Prostate gland (tissue), 2 donors: ENCODE measurements at places on chromosomes 12 and 14. TPM values are rescaled to one million over a fixed set of nuclear protein-coding genes. Genes with fewer than 3 reads are reported as not detected.

DNA sequence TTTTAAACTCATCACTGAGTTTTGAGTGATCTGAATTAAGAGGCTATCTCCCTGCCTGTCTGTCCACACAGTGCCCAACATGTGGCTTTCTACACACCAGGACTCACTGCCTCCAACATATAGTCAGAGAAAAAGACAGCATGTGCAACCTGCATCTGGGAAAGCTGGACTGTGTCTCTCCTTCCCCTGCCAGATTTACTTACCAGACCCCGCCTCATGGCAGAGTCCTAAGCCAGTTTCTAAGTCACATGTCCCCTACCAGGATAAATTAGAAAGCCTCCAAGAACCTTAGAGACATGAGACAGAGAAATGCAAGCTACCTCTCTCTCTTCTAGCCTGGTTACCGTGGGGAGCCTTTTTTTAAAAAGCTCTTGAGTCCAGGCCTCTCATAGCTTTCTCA is 2.7 kb upstream of the HDAC7 start:
- DNase-seq: no peak

DNA sequence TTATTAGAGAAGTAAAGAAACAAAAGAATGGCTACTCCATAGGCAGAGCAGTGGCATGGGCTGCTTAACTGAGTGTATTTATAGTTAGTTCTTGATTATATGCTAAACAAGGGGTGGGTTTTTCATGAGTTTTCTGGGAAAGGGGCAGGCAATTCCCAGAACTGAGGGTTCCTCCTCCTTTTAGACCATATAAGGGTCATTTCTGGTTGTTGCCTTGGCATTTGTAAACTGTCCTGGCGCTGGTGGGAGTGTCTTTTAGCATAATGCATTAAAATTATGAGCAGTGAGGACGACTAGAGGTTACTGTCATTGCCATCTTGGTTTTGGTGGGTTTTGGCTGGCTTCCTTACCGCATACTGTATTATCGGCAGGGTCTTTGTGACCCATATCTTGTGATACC is 40.1 kb downstream of the CCDC60 start:
- DNase-seq: no peak

- no peak for DNase-seq
Measured at GRCh38 chr12:26118308-26118707, 6.5 kb downstream of the BHLHE41 start.

GRCh38 chr12:120069278-120069677 is 47.3 kb downstream of the RAB35 start:
- DNase-seq: no peak

DNA sequence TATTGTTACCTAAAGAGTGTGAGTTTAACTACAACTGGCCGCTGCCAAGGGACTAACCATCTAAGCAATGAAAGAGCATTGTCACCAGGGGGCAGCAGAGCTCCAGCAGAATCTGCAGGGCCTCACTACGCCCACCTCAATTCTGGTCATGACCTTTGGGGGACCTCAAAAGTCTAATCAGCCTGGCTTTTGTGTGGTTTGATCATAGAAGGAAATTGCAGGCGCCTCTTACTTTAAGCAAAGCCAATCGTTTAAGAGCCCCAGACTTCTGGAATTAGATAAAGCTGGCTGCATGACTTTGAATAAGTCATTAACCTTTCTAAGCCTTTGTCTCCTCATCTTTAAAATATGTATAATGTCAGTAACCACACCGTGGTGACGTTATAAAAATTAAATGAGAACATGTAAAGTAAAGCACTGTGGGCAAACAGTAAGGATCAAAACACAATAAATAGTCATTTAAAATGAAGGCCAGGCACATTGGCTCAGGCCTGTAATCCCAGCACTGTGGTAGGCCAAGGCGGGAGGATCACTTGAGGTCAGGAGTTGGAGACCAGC is 58.6 kb downstream of the TBX3 start:
- DNase-seq: peak; percentile 73

DNA sequence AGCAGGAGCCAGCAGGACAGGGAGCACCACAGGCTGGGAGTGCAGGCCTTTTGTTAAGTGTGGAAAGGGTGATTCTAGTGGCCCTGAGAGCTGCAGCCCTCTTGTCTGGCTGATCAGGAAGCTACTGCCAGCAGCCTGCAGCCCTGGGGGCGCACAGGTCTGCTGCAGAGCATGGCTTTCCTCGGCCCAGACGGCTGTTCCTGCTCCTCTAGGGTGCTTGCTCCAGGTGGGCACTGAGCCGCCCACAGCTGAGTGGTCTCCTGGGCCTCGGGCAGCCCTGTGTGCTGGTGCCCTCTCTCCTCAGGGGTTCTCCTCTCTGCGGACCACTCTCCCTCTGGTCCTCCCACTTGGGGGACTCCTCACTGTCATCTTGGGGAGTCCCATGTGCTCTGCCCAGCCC is 18.9 kb downstream of the CCDC88C start:
- DNase-seq: no peak

DNA sequence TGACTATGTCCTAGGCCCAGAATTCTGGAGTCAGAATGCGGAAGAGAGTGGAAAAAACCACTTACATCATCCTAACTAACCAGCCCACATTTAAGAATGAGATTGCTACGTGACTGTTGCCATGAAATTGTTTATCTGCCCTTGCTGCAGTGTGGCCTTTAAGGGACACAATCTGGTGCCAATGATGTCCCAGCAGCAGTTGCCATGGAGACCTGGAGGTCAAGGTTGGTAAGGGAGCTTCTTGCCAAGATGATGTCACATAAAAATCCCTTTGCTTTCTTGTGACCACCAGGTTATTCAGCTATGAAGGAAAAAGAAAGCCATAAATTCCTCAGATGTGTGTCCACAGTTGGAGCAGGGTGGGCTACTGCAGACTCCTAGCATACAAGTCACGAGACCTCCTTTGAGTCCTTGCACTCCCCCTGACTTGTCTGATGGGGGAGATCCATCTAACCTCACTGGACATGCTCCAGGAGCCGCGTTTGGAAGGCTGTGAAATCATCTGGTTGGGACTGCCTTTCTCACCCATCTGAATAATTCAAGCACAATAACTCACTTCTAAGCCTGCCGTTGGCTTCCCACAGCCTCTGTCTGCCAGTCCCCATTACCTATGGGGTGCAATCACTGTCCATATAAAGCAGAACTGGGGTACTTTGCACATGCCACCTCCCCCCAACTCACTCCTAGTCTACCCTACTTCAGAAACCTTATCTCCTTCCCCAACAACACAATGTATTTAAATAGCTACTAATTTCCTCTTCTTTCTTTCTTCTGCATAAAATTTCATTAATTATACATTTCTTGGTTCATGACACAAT is 165.6 kb downstream of the ZFP36L1 start:
- no peak for DNase-seq

- no peak for DNase-seq
Measured at GRCh38 chr14:75803765-75804164, 142.7 kb downstream of the TTLL5 start.

GRCh38 chr12:129208566-129208965 is 355.3 kb downstream of the GLT1D1 start:
- DNase-seq: no peak

DNA sequence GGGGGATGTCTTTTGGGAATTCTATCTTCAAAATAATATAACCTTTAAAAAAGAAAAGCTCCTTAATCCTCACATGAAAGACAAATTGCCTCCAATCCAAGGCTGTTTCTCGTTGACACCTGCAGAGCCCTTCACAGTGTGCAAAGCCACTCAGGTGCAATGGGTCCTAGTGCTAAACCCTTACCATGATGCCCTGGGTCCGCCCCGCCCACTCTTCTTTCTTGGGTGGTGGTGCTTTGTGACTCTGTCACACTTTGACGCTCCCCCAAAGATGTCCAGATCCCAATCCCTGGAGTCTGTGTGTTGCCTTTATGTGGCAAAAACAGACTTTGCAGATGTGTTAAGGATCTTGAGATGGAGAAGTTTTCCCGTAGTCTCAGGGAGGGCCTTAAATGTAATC is 29.7 kb downstream of the CLMN start:
- no peak for DNase-seq

- DNase-seq: no peak
Measured at GRCh38 chr12:15689751-15690191, 99.4 kb downstream of the EPS8 start.

DNA sequence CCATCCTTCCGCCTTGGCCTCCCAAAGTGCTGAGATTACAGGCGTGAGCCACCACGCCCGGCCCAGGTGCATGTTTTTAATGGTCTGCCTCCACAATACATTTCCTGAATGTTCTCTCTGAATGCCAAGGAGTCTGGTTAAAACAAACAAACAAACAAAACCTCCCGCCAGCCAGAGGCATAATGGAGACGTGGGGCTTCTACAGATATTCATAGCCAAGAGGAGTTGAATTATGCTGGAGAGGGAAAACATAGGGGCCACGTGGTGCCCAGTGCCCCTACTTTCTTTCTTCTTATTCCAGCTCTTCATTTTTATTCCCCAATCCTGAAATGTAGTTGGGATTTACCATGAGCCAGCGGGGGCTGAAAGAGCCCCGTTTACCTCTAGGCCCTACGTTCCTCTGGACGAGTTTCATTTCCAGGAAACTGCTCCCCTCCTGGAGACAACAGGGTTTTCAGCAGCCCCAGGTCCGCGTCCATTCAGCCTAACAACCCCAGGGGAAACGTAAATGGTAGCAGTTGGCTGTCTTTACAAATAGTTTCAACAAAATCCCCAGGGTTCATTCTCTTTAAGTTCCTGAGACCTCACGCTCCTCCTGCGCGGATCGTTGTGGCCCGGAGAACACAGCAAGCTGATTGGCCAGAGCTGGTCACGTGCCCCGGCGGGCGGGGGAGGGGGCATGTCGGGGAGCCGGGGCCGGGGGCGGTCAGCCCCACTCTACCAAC is 108.5 kb upstream of the ESRRB start:
- DNase-seq: peak; percentile 12

DNA sequence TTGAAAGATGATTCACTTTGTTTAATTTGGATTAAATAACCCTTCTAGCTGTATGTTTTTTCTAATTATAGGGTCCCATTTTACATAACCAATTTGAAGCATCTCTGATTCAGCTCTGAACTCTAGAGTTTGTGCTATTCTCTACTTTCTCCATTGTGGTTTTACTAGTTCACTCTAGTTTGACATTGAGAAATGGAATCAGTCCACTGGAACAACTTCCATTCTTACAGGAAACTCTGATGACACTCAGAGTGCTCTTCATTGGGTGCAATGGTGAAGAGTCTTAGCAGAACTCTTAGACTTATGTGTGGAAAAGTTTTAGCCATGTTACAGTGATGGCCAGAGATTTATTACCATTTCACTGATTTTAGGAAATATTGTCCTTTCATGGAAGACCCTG is 140.7 kb downstream of the DYRK2 start:
- DNase-seq: no peak

DNA sequence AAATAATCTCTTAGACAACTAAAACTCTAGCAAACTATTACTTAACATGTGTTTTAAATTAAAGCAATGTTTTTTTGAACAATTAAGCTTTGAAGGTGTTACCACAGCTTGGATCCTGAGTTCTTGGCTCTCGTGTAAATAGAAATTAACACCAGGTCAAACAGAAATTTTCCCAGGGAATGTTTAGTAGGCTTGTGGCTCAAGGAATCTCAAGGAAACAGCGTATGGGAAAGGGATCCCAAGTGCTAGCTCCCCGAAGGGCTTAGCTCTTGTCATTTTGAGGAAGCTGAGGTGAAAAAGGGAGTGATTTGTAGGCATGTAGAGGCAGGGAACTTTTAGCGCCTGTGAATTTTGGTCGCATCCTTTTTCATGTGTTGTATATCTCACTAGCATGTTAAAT is 11.4 kb downstream of the KNTC1 start:
- DNase-seq: no peak

DNA sequence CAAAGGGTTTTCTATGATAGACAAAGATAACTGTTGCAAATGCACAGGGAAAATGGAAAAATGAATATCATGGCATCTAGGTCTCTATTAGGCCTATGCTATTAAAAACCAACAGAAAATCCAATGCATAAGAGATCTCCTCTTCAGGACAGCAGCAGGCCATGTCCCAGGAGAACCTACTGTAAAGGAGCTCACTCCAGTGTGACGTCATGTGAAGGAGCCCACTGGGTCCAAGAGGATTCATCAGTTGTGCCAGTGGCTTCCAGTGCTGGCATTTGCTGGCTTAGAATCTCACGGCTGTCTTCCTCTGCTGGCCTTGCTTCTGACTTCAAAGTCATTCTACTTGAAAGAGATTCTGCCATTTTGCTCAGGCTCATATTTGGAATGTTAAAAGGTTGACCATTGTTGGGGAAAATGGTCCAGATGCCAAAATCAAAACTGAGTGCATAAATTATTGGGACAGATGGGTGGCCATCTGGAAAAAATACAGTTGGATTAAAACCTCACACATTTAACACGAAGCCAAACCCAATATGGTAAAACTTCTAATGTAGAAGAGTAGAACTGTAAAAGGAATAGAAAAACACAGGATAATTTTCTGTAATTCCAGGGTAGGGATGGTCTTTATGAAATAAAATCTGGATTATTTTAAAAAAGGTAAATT is 75.4 kb upstream of the ARID2 start:
- DNase-seq: no peak

DNA sequence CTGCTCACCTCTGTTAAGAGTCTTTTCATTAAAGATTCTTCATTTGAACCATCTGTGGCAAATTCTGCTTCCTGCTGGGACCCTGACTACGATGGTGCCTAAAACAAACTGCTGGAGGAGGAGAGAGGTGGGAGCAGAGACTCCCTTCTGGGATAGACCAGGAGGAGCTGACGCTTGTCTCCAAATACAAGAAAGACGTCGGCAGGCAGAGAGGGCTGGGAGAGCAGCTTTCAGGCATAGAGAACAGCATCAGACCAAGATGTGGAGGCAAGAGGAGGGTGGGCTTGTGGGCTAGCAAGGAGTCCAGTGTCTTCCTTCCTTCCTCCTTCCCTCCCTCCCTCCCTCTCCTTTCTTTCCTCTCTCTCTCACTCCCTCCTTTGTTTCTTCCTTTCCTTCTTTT is 358.6 kb downstream of the VRK1 start:
- DNase-seq: no peak

GRCh38 chr12:112122823-112123690 is 2.3 kb upstream of the TRAFD1 start:
- DNase-seq: no peak

DNA sequence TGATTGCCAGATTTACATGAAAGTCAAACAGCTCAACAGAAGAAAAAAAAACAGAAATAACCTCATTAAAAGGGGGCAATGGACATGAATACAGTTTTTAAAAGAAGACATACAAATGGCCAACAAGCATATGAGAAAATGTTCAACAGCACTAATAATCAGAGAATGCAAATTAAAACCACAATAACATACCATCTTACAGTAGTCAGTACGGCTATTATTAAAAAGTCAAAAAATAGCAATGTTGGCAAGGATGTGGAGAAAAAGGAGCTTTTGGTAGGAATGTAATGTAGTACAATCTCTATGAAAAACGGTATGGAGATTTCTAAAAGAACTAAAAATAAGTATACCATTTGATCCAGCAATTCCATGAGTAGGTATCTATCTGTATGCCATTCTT is 272.1 kb downstream of the CEP128 start:
- no peak for DNase-seq

GRCh38 chr14:56224691-56225681 is 106.8 kb downstream of the PELI2 start:
- no peak for DNase-seq

HAL gene
- not detected for total RNA-seq

A2M gene
- 82.6 TPM for total RNA-seq

EID3 gene
- total RNA-seq: 8.6 TPM

CPSF6 gene
- total RNA-seq: 22.5 TPM

HOXC10 gene
- 7.2 TPM for total RNA-seq

CNTN1 gene
- total RNA-seq: 16.3 TPM

KLRF1 gene
- total RNA-seq: not detected

MIP gene
- total RNA-seq: not detected
